ENCODE measurements at places on chromosomes 11 and 22.

DNA sequence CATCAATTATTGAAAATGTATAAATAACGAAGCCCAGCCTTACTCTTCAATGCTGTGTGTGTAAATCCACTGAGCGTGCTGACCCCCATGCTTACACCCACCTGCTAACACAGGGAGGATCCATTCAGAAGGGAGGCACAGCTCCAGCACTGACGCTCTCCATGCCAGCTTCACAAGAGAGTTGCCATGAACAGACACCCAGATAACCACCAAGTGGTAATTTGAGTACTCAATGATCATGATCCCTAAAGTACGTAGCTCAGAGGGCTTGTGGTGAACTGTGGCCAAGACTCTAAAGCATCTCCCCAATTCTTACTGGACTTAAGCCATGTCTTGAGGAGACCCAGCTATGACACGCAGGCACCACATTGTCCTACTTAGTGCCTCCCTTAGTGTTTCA is 98.7 kb downstream of the IGLL1 start:
- DNase-seq: no peak

- peak; percentile 84 for DNase-seq
Measured at GRCh38 chr22:23144932-23145877, at the start of gene RAB36. RAB36 (plus strand) TSS chr22:23145477; CDS start chr22:23146617, 1,140 bp downstream.

DNA sequence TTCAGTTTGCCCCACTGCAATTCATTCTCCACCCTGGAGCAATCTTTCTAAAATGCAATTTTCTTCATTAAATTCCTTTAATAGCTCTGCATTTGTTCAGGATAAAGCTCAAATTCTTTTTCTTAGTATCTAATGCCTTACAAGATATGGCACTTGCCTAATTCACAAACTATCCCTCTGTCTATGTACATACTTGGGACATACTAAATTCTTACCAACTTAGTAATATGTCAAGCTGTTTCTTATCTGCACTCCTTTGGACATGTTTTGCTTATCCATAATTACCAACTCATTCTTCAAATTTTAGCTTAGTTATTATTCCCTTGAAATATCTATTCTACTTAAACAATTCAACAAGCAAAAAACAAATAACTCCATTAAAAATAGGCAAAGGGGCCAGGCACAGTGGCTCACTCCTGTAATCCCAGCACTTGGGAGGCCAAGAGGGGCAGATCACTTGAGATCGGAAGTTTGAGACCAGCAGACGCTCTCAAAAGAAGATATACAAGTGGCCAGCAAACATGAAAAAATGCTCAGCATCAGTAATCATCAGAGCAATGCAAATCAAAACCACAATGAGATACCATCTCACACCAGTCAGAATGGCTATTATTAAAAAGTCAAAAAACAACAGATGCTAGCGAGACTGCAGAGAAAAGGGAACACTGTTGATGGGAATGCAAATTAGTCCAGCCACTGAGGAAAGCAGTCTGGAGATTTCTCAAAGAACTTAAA is 96.9 kb downstream of the FAM76B start:
- DNase-seq: no peak

DNA sequence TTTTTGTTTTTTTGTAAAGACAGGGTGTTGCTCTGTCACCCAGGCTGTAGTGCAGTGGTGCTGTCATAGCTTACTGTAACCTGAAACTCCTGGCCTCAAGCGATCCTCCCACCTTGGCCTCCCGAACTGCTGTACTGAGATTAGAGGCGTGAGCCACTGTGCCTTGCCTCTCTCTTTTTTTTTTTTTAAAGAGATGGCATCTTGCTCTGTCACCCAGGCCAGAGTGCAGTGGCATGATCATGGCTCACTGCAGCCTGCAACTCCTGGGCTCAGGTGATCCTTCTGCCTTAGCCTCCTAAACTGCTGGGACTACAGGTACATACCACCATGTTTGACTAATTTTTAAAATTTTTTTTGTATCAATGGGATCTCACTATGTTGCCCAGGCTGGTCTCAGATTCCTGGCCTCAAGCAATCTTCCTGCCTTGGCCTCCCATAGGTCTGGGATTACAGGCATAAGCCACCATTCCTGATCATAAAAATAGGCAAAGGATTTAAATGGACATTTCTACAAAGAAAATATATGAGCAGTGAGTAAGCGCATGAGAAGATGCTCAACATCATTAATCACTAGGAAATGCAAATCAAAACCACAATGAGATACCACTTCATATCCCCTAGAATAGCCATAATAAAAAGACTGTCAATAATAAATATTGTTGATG is 17.3 kb upstream of the CLNS1A start:
- DNase-seq: no peak

- no peak for DNase-seq
Measured at GRCh38 chr22:47586038-47586437, 823.6 kb downstream of the TBC1D22A start.

DNA sequence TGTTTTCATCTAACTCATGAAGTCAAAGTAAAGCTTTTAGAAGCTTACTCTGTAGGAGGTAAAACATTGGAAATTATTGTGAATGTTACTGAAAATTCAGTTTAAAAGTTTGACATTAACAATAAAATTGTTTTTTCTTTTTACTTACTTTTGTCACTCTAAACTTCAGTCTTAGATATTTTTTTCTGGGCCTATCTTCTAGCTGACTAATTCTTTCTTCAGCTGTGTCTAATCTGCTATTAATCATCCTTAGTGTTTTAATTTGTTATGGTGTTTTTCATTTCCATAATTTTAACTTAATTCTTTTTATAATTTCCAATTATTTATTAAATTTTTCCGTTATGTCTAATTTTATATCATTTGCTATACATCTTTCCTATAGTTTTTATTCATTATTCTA is 35.0 kb downstream of the IL10RA start:
- no peak for DNase-seq

GRCh38 chr22:35226958-35227647 is 30.2 kb upstream of the HMGXB4 start:
- DNase-seq: no peak

DNA sequence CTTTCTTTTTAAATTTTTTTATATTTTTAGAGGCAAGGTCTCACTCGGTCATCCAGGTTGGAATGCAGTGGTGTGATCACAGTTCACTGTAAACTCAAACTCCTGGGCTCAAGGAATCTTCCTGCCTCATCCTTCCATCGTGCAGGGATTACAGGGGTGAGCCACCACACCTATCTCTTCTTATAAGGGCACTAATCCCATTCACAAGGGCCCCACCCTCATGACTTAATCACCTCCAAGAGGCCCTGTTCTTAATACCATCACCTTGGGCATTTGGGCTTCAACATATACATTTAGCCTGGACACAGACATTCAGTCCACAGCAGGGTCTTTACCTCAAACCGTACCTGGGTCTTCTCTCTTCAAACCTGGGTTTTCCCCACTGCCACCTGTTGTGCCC is 4.5 kb upstream of the GTSE1 start:
- DNase-seq: no peak

- no peak for DNase-seq
Measured at GRCh38 chr11:126154691-126155090, 56.8 kb downstream of the RPUSD4 start.

GRCh38 chr11:130611791-130612251 is 163.4 kb downstream of the ADAMTS15 start:
- no peak for DNase-seq

DNA sequence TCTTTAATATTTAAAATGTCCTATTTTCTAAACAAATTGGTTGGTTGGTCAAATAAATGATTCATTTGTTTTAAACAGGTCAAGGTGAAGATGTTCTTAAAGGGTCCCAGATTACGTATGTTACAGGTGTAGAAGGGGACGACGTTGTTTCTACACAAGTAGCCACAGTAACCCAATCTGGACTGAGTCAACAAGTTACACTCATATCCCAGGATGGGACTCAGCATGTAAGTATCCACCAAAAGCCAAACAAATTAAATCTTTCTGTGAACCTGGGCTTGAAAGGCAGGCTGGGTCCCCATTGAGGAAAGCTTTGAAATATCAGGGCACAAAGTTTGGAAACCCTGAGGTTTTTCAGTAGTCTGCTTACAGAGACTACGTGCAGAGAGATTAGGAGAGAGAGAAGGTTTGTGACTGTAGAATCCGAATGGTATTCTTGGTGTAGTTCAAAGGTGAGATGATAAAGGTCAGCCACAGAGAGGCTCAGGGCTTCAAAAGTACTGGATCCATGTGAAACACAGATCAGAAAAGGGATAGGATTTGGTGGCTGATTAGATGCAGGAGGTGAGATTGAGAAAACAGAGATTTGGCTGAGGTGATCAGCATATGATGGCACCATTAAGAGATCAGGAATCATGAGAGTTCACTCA is 51.7 kb downstream of the ZNF143 start:
- DNase-seq: no peak

- no peak for DNase-seq
Measured at GRCh38 chr11:13160346-13160745, 117.2 kb upstream of the BMAL1 start.

GRCh38 chr22:31947296-31947695 is 3.0 kb downstream of the YWHAH start:
- no peak for DNase-seq
